RWPE2 (cell line): ENCODE measurements at places on chromosomes 11 and 22.

DNA sequence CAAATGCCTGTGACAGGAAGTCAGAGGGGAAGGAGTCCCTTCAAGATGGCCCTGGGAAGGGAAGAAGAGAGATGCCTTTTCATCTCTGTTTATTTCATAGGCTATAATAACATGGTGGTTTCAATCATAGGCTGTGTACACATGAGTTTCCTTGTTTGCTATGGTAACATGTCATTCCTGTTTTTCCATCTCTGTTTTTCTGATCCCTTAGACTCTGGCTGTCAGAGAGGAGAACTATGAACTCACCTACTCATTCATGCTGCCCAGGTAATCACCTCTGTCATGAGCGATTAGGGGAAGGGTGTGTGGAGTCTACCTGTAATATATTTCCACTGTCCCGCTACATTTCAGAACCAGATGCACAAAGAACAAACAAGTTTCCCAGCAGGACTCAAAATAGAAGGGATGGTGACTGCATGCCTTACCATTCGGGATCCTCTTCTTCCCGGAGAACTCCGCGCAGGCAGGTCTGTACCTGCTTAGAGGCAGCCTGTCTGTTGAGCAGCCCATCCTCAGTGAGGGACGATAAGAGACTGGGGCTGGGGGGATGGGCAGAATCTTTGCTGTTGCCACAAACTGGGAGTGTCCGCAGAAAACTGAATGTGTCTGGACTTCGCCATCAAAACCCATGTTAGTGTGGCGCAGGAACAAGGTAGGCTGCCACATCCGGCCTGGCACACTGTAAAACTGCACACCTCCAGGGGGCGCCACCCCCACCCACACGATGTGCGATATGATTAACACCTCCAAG is 7.1 kb upstream of the PEX26 start:
- peak; percentile 82 for DNase-seq

DNA sequence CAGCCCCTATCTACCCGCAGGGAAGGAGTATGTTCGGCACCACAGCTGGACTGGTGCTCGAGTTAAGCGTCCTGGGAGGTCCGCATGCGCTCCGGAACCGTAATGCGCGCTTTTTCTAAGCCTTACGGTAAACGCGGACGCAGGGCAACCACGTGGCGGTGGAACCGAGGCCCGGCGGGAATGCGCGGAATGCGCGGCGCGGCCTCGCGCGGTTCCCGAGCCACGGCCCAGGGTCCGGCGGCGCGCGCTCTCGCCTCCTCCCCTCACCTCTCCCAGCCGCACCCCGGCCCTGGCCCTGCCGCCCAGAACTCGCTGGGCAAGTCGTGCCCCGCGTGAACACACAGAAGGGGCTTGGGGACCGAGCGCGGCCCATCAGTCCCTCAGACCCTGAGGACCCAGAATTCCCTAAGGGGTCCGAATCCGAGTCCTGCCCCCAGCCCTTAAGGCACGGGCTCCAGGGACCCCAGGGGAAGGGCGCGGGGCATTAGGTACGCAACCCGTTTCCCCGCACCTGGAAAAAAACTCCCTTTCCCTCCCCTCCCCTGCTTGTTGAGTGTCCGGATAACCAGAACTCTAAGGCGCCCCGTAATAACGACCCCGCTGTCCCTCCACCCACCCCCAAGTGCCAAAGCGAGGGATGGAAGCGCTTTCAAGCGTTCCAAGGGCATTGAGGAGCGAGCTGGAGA is 4.3 kb upstream of the CCND1 start:
- peak; percentile 42 for DNase-seq

- DNase-seq, result no peak
These were observed 67.0 kb downstream of the IGLL5 start for GRCh38 chr22:22954656-22955055.

DNA sequence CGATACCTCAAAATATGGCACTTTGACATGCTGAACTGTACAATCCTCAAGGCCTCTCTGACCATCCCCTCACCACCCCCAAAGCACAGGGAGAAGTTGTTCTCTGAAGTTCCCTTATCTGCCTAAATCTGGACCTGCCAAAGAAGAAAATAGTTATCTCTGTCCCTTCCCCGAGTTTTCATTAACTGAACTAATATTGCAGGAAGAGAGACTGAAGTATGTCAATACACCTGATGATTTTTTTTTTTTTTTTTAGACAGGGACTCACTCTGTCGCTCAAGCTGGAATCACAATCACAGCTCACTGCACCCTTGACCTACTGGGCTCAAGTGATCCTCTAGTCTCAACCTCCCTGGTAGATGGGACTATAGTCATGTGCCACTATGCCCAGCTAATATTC is 75.0 kb downstream of the SIK3 start:
- DNase-seq, result no peak

GRCh38 chr11:86625544-86625943 is 46.9 kb downstream of the ME3 start:
- DNase-seq, result no peak

- no peak for DNase-seq
These were observed 345.8 kb downstream of the CNTN5 start for GRCh38 chr11:99366546-99366945.

GRCh38 chr11:44564166-44564565 is 1.3 kb upstream of the CD82 start:
- DNase-seq, result peak; percentile 19

GRCh38 chr11:83287631-83288030 is 1.5 kb upstream of the CCDC90B start:
- no peak for DNase-seq

- DNase-seq, result no peak
These were observed 2.8 kb upstream of the CYTH4 start for GRCh38 chr22:37279331-37280181.

DNA sequence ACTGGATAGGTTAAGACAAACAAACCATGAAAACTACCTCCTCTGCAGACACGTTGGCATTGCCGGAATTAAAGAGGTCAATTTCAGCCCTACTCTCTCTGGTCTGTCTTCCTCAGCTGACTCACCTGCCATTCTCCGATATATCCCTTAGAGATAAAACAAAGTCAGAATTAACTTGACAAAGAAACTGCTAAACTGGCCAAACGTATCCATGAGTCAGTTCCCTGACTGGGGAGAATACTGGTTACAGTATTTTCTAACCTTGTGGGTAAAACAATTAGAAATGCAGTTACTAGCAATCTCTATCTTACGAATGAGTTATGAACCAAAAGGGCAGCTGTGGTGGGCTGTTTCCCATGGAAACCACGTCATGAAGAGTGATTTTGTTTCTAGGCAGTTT is 96.2 kb downstream of the RDX start:
- DNase-seq, result no peak

- no peak for DNase-seq
These were observed 865 bp downstream of the RBM14 start for GRCh38 chr11:66617155-66617834.

DNA sequence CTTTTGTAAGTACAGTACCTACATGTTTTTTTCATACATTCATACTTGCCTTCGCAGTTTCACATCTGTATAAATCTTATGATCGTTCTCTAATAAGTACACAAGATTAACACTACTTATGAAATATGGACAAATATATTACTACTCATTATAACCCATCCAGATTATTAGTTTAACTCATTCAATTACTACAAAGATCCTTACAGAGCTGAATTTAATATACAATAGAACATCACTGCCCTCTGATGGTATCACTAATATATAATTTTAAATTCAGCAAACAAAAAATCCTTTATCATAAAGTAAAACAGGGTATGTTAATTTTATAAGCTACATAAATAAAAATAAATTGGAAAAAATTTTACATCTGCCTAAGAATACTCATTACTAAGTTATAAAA is 7.4 kb downstream of the SVIP start:
- no peak for DNase-seq

DNA sequence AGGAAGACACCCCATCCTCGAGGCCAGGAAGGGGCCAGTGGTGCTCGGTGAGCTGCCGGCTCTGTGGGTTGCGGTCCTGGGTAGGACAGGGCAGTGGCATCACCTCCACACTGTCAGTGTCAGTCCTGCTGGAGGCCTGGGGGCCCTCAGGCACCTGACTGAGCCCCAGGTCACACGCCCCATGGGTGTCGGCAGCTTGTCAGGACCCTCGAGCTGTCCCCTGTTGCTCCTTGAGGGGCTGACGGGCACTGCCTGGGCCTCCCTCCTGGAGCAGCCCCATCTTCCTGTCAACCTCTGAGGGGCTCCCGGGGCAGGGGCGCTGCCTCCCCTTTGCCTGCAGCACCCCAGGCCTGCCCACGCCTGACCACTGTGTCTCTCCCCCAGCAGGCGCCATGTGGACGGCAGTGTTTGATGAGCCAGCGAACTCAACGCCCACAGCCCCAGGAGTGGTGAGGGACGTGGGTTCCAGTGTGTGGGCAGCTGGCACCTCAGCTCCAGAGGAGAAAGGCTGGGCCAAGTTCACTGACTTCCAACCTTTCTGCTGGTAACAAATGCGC is 35.4 kb downstream of the SBF1 start:
- peak; percentile 53 for DNase-seq

DNA sequence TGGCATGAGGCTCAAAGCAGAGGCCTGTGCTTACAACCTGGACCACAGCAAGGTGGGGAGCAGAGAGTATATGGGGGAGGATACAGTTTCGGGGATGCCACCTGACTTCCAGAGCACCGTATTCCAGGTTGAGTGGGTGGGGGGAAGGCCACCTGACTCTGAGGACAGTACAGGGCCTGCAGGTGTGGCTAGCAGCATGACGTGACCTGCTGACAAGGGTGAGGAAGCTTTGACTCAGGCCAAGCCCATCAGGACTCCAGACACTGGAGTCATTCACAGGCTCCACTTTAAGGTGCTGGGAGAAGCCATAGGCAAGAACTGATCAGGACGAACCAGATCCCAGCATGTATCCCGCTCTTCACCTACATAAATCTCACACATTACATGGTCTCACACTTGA is 34.6 kb upstream of the CRTAM start:
- DNase-seq, result peak; percentile 82

DNA sequence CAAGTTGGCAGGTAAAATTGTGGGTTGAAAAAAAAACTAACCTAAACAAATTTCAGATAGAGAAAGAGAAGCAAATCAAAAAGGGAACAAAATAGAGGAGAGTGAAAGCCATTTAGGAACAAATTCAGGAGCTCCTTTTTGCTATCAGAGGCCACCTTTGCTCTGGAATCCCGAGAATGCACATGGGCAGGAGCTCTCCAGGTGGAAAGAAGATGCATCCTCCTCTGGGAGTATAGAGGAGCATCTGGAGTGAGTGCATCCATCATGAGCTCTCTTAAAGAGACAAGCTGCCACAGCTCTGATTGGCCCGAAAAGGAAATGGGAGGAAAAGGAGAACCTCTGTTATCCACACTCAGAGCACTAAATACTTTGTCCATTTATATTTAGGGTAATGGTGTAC is 26.3 kb downstream of the MRGPRX1 start:
- DNase-seq, result no peak

DNA sequence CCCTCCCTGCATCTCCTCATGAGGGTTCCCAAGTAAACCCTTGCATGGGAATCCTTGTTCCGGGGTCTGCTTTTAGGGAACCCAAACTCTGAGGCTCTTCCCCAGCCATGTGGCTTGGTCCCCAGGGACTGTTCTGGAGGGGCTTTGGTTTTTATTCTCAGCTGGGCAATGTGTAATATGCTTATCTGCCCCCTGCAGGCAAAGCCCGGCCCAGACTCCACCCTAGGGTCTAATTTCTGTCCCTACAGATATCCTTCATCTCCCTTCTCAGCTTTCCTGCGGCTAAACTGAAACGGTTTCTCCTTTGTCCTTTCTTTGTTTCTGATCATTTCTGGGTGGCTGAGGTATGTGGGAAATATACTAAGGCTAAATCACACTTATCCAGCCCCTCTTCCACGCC is 37.1 kb downstream of the TST start:
- no peak for DNase-seq

GRCh38 chr11:88508418-88508758 is 170.9 kb upstream of the CTSC start:
- DNase-seq, result peak; percentile 26

- DNase-seq, result no peak
These were observed 19.5 kb downstream of the BRSK2 start for GRCh38 chr11:1409108-1409851.

DNA sequence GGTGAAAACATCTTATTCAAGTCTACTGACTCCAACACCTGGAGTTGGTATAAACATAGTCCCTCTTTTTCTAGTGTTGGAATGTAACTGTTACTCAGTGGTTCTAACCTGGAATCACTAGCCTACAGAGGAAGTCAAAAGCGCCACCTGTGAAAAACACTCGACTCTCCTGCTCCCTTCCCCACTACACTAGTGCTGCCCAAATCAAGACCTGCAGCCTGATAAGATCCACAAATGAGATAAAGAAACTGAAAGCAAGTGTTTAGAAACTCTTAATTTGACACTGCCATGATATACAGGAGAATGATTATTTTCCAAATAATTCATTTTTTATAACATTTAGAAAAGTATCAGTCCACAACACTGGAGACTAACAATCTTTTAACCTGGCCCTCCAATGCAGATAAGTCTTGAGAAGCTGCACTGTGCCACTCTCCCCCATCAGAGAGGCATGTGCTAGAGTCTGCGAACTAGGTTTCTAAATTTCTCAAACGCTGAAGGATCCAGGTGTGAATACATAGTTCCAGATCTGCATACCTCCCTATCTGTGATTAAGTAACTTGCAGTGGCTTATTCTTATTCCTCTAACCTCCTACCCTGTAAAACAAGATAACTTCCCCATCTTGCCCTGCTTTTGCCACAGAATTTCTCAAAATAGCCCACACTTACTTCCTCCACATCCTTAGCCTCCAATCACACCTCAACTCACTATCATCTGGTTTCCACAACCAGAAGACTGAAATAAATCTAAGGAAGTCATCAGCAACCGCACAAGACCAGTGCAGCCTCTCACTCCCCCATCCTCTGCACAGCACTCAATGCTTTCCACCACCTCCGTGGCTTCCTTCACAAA is 88.1 kb downstream of the RRAS2 start:
- DNase-seq, result no peak

DNA sequence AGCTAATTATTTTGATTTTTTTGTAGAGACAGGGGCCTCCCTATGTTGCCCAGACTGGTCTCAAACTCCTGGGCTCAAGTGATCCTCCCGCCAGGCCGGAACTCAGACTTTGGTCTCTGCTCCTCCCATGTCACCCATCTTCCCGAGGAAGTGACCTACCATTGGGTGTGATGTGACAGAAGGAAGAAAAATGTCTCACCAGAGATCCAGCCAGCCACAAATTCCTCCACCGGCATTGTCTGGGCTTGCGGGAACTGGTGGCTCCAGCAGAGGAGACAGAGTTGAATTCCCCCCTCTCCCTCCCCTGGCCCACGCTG is 772 bp downstream of the SLC25A45 start:
- no peak for DNase-seq
